ENCODE measurements at places on chromosomes 3 and 15. TPM values are rescaled to one million over a fixed set of nuclear protein-coding genes. Genes with fewer than 3 reads are reported as not detected.

DNA sequence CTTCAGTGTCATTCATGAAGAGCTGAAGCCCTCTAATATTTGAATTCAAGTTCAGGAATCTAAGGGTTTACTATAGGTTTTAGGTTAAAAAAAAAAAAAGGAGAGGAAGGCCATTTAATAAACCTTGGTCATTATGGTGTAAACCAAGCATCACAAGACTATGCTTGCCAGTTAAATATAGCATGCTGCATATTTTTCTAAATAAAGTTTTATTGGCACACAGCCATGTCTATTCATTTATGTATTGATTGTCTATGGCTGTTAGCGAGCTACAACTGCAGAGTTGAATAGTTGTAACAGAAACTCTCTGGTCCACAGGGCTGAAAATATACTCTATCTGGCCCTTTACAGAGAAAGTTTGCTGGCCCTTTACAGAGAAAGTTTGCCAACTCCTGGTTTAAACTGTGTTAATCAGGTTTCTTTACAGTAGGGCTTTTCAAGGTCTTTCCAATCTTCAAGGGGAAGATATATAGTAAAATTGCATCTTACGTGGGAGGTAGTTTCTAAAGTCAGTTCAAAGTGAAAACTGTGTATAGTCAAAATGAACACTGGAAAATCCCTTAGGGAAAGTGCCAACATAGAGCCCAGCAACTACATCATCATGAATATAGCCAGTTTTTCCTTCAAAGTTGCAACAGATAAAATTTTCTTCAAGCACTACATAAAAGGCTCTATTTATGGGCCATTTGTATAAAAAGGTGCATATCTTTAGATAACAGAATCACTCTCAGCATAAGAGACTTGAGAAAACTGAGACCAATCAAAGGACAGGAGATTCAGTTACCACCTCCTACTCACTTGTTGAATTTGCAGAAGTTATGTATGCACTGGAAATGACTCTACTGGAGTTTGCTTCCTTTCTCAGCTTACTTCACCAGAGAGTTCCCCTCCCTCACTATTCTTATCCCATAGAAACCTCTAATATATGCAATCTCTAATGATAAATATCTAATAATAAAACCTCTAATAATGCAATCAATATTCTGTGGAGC lies 49.7 kb upstream of the FRMD4B start:
- DNase-seq: no peak

DNA sequence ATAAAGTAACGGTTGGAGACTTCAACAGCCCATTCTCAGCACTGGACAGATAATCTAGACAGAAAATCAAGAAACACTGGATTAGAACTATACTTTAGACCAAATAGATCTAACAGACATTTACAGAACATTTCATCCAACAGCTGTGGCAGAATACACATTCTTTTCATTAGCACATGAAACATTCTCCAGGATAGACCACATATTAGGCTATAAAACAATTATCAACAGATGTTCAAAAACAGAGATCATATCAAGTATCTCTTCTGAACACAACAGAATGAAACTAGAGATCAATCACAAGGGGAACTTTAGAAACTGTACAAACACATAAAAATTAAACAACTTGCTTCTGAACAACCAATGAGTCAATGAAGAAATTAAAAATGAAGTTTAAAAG lies 133.3 kb downstream of the ADAM10 start:
- no peak for DNase-seq

DNA sequence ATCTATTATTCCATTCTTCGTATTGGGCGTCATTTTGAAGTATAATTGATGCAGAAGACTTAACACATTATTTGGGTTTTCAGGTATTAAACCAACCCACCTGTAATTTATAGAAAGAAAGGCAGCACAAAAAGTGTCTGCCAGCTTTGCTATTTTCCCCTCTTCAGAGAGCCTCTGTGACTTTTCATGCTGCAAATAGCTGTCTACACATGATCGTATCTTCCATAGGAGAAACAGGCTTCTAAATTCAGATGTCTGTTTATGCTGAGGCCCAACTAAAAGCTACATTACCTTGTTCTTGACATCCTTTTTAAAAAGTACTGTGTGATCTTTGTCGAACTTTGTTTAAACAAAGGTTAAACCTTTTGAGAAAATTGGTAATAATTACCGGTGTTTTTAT lies 5.0 kb downstream of the ACKR2 start:
- DNase-seq: no peak

WNT7A gene
- total RNA-seq: not detected

ADAMTS9 gene
- 15.1 TPM for total RNA-seq

GRCh38 chr3:23219552-23219951 lies 16.4 kb downstream of the UBE2E2 start:
- DNase-seq: no peak

GRCh38 chr3:121883507-121883906 lies 10.7 kb upstream of the SLC15A2 start:
- DNase-seq: no peak

DNA sequence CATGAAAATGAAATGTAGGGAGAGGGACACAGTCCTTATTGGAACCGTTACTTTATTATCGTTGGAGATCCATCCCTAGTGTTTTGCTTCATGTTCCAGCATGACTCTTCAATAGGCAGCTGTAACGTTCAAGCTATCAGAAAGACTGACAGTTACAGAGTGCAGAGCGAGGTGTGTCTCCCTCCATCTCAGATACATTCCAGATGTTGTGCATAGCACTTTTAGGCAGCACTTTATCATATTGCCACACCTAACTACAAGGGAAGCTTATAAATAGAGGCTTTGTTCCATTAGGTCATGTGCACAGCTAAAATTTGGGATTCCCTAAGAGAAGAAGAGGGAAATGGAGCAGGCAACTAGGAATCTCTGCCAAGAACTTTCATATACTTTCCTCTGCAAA lies 1009.6 kb downstream of the ROBO2 start:
- no peak for DNase-seq

NTRK3 gene
- 4.0 TPM for total RNA-seq

DNA sequence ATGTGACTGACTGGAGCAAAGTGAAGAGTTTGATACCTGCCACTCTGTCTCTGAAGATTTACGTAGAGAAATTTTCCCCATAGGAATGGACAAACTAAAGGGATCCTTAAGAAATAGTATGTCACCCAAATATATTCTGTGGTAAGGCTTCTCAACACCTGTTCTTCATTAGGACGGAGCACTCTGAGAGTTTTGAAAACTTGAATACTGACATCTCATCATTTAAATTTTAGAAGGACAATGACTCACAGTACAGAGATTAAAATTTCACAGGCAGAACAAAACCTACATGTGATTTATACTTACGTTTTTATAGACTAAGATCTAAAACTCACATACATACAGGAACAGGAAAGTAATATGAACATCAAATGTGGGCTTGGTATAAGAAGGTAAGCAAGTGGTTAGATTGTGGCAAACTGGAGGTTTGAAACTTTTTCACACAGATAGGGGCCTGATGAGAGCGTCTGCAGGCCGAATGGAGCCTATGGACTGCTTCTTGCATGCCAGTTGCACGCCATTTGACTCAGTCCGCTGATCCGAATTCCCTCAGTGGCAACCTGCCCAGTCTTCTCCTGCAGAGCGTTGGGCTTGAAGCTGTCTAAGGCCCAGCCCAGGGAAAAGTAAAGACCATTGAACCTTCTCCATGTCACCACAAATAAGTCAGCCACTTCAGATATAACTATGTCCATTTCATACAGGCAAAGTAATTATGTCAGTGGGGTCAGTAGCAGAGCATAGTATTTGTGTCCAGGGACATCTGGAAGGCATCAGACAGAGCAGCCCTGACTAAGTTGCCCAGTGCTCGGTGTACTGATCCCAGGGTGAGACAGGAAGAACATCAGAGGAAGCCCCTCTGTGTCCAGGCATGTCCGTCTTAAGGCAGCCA lies 45.7 kb downstream of the ZBTB38 start:
- DNase-seq: no peak

DNA sequence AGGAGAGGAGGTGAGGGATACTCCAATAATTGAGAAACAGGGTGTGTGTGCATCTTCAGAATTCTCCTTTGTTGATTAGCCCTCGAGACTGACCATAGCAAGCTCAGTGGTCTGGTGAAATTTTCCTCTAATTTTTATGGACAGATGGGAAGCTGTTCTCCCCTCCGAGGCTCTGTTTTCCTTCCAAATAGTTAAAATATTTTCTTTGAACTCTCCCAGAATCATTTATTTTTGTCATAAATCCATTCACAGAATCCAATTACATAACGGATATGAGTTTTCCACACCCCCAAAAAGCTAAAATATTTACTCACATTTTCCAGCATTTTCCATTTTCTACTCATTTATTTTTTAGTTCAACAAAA lies 36.5 kb downstream of the QTRT2 start:
- DNase-seq: no peak

- DNase-seq: no peak
These were observed 36.9 kb downstream of the THRB start for GRCh38 chr3:24457719-24458118.

DNA sequence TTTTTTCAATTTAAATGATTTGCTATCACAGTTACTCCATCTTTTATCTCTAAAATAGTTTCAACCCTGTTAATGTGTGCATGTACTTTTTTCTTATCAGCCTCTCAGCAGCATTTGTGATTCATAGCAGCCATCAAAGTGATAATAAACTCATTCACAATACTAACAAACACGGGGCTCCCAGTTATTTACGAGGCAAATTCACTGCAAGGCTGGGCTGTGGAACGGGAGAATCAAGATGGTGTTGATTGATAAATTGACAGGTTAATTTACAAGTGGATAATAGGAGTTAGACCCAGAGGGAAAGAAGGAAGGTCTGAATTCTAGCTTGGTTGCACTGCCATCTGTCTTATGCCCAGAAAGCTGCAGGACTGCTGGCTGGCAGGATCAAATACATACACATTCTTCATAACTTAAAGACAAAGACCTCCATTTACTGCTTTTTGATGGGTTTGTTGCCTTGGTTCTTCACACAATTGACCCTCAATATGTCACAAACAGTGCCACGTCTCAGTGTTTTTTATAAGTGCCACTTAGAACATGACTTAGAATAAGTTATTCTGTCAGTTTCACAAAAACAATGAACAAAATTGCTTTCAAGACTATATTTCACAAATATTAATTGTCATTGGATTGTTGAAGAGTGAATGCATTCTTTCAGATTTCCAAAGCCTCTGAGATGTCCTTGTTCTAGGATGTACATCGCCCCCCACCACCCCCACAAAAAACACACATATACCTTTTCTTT lies 562.8 kb downstream of the NR2F2 start:
- DNase-seq: no peak

GRCh38 chr3:157122116-157122515 lies 37.8 kb downstream of the CCNL1 start:
- DNase-seq: no peak

DNA sequence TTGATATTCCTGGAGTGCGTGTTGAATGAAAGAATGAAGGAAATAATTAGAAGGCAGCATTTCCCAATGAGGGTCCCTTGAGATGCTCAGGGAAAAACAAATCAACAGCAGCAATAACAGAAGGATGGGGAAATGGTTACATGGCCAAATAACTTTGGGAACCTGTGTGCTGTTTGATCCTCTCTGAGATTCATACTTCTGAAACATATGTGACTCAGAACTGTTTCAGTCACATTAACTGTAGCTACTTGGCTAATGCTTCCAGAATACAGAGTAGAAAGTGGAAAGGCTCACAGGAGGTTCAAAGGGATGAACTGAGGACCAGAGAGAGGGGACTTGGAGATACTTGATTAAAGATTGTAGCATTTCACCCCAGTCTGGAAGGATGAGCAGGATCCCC lies 258.2 kb downstream of the SLCO3A1 start:
- DNase-seq: no peak

DNA sequence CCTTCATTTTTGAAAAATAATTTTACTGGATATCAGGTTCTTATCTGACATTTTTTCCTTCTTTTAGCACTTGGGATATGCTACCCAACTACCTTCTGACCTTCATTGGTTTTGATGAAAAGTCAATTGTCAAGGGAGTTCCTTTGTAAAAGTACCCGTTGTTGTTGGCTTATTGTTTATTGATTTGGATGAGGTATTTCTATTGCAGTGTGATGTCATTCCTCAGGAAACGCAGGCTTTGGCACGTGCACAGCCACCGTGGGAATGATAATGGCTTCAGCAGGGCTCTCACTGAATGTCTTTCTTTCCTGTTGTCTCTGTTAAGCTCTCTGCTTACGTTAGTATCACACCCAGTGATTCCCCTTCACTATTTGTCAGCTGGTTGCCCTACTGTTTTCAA lies 944.6 kb downstream of the CADM2 start:
- DNase-seq: no peak

THSD4 gene
- 80.7 TPM for total RNA-seq

GRCh38 chr15:52502608-52503007 lies 26.1 kb downstream of the MYO5A start:
- DNase-seq: no peak

DNA sequence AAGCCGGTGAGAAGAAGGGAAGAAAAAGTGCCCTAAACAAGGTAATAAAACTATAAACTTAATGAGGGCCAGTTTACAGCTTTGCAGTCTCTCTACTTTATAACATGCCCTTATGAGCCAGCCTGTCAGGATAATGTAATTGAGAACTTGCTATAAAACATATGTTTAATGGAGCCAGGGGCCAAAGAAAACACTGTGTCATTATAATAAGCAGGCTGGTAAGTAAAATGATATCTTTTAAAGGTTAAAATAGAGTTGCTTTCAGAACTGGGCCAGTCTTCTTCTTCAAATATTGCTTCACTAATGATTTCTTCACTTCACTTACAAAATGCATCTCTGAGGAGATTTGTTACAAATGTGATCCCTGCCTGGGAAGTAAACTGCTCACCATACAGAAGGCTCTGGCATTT lies 192.5 kb downstream of the SHOX2 start:
- DNase-seq: no peak

STAB1 gene
- total RNA-seq: 69.7 TPM

CASR gene
- total RNA-seq: not detected

DNA sequence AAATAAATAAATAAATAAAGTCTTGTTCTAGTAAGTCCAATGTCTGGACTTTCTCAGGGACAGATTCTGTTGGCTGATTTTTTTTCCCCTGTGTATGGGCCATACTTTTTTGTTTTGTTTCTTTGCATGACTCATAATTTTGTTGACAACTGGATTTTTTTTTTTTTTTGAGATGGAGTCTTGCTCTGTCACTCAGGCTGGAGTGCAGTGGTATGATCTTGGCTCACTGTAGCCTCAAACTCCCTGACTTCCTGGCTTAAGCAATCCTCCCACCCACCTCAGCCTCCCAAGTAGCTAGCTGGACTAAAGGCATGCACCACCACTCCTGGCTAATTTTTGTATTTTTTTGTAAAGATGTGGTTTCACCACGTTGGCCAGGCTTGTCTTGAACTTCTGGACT lies 38.9 kb downstream of the TICRR start:
- DNase-seq: no peak

GRCh38 chr3:81985996-81986723 lies 224.7 kb upstream of the GBE1 start:
- DNase-seq: no peak

CCRL2 gene
- 1.4 TPM for total RNA-seq

CIDEC gene
- 2.5 TPM for total RNA-seq

TGM5 gene
- not detected for total RNA-seq

- DNase-seq: no peak
These were observed 98.6 kb downstream of the TPRA1 start for GRCh38 chr3:127491909-127492308.
